Stimulated activated CD4-positive, alpha-beta T cell treated with anti-CD3 and anti-CD28 coated beads, Interleukin-12 subunit alpha, Interleukin-12 subunit beta, amount 100 ng/mL, for 48 hours (primary cell): ENCODE measurements at places on chromosomes 12 and 14.

DNA sequence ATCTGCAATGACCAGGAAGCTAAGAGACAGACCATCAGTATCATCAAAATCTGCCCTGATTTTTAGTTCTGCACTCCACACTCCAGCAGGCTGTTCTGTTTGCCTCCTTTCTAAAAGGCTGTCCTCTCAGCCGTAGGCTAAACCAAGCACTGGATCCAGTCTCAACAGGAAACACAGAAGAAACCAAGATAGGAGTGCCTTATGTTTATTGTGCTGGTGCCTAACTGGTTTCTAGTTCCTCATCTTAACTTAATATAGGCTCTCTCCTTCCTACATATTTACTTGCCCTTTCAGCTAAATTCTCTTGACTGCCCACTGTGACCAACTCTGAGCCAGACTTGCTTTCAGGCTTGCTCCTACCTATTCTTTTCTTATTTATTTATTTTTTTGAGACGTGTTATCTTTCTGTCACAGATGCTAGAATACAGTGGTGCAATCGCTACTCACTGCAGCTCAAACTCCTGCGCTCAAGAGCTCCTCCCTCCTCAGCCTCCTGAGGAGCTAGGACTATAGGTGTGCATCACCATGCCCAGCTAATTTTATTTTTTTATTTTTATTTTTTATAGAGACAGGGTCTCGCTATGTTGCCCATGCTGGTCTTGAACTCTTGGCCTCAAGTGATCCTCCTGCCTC lies 30.8 kb downstream of the GALNT4 start:
- DNase-seq, result no peak

DNA sequence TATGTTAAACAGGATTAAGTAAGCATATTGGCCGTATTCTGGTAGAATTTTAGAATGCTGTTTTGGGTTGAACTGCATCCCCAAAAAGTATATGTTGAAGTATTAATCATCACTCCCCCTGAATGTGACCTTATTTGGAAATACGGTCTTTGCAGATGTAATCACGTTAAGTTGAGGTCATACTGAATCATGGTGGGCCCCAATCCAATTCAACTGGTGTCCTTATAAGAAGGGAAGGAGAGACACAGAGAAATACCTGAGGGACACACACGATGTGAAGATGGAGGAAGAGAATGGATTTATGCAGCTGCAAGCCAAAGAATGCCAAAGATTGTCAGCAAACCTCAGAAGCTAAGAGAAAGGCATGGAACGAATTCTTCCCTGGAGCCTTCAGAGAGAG lies 268.6 kb downstream of the ITPR2 start:
- no peak for DNase-seq

DNA sequence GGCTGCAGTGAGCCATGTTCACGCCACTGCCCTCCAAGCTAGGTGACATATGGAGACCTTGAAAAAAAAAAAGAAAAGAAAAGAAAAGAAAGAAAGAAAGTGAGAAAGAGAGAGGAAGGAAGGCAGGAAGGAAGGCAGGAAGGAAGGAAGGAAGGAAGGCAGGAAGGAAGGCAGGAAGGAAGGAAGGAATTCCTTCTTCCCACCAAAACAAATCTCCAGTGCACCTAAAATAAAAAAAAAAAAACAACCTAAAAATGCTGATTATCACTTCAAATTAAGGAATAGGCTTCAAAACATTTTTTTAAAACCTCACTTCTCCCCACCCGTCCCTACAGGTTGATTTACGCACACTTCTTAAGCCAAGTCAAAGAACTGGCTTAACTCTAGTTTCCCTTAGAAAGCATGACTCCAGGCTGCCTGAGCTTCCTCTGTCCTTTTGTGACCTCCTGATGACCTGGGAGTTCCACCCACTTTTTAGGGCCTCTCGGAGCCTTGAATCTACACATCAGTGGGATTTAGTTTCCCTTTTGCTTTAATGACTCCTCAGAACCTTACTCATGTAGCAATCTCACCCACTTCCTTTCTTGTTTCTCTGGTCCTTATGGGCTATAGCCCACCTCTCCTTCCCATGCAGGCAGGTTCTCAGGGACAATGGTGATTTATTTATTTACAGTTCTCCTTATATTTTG lies 18.6 kb downstream of the DUSP6 start:
- DNase-seq, result peak; percentile 15

DNA sequence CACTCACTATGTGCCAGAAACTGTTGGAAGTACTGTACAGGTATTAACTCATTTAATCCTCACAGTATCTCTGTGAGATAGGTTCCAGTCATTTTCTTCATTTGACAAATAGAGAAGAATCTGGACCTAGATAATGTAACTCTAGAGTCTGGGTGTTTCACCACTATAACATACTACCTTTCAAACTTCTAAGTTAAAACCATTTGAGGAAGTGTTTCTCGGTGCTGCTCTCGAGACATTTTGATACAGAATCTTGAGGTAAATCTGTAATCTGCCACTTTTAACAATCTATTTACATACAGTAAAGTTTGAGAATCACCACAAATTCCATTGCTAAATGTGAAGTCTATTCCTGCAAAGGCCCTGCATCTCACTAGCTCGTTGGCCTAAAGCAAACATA lies 8.8 kb downstream of the OLR1 start:
- no peak for DNase-seq

GRCh38 chr14:55756557-55756956 lies 176.6 kb downstream of the KTN1 start:
- no peak for DNase-seq

DNA sequence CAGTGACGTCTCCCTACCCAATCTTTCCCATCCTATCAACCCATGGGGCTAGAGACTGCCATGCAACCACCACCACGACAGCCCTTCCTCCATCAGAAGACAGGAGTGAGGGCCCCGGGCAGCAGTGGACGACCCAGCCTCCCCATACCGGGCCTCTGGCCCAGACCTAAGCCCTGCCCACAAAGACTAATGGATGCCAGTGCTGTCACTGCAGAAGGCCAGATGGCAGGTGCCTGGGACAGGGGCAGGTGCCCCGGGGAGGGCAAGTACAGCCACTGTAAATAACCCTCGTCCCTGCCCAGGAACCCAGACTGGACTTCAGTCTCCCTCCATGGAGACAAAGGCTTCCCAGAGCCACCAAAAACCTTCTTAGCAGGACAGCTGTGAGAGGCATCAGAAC lies 20.3 kb upstream of the HSPB8 start:
- no peak for DNase-seq

- DNase-seq, result peak; percentile 26
These were observed 5.0 kb downstream of the REM2 start for GRCh38 chr14:22887990-22888378.

- no peak for DNase-seq
These were observed 25.9 kb downstream of the TIGAR start for GRCh38 chr12:4346931-4347330.

- DNase-seq, result no peak
These were observed 505.4 kb downstream of the LRFN5 start for GRCh38 chr14:42112108-42112507.

GRCh38 chr12:108594323-108594903 lies 3.5 kb downstream of the TMEM119 start:
- no peak for DNase-seq

- no peak for DNase-seq
These were observed 290.7 kb downstream of the ALG10B start for GRCh38 chr12:38607295-38607694.

DNA sequence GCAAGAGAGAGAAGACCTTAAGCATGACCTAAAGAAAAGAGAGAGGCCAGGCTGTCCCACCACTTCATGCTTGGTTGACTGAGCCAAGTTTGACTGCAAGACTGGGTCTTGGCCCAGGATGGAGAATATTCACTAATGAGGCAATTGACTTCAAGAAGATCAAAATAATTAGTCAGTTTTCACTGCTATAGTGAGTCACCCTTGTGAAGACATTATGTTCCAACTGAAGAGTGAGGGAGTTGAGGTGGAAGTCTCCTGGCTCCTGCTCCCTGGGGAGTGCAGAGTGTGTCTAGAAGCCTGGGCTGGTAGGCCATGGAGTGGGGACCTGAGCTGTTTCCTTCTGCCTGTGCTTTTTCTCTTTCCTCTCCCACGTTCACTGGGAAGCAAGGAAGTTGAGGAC lies 117.6 kb downstream of the CACNA1C start:
- no peak for DNase-seq

GRCh38 chr14:100056964-100057795 lies 8.0 kb upstream of the EVL start:
- DNase-seq, result no peak

GRCh38 chr12:58995666-58996363 lies 75.5 kb upstream of the LRIG3 start:
- no peak for DNase-seq

GRCh38 chr14:63454863-63455622 lies 88.1 kb downstream of the PPP2R5E start:
- DNase-seq, result no peak

- peak; percentile 60 for DNase-seq
These were observed 125.0 kb upstream of the FUT8 start for GRCh38 chr14:65287264-65288131.

DNA sequence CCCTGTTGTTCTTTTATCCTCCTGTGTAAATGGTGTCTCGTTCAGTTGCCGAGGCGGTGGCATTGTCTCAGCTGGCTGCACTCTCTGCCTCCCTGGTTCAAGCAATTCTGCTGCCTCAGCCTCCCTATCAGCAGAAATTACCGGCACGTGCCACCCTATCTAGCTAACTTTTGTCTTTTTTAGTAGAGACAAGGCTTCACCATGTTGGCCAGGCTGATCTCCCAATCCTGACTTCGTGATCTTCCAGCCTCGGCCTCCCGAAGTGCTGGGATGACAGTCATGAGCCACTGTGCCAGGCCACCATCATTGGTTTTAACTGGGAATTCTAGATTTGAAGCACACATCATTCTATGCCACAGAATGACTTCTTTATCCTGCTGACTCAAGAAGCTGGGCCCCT lies 175.3 kb upstream of the ALG10B start:
- no peak for DNase-seq

GRCh38 chr12:14689144-14689543 lies 7.3 kb downstream of the GUCY2C start:
- no peak for DNase-seq

DNA sequence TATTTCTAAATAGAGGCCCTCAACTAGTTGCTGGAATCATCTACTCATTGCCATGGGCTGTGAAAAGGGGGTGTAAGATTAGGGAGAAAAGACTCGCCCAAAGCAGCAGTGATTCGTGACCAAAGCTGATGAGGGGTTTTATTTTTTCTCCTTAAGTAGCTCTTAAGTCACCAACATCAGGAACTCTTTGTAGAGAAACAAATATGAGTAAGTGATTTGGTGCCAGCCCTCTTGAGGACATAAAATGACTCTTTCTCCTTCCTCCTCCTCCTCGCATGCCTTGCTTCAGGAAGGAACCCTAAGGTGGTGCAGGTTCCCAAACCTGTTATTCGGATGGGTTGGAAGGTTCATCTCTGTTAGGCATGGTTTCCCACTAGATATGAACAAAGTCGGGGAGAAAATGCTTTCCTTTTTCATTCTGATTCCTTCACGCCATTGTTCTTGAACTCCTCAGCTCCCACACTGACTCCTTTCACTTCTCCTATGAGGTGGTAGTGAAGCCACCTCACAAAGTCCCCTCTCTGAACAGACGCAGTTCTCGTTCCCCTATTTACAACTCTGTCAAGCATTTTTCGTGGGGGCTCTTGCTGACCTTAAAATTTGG lies 113.4 kb downstream of the ETV6 start:
- no peak for DNase-seq

DNA sequence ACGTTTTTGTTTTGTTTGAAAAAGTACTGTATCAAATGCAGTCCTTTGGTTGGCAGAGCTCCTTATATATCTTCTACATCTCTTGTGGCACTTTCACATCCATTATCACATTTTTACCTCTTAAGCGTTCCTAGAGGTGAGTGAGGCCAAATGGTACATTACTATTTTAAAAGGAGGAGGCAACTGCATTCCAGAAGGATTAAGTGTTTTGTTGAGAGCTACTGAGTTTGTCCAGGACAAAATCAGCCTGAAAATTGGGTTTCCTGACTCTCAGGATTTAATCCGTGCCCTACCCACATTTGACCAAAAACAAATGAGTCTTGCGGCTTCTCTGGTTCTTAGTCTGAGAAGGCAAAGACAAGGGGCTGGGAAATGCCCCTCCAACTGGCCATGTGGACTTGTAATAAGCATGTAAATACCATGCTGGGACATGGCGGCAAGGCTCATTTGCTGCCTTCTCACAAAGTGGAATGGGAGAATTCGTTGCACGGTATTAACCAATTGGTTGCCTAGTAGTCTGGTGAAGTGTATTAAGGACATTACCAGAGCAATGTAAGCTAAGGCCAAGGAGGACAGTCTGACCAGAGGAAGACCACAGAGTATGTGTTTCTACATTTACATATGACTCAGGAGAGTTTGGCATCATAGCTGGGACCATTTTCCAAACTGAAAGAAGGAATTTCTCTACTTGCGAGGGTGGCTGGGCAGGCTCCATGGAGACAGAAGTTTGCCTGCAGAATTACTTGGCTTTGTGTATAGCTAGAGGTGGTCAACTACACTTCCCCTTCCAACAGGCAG lies 175.8 kb upstream of the PLXNC1 start:
- no peak for DNase-seq

GRCh38 chr12:95248604-95249360 lies 31.2 kb downstream of the VEZT start:
- no peak for DNase-seq
